ENCODE measurements at places on chromosomes 7 and 10. TPM values are rescaled to one million over a fixed set of nuclear protein-coding genes. Genes with fewer than 3 reads are reported as not detected.

- DNase-seq: no peak
Measured at GRCh38 chr7:140672382-140673062, at the start of gene ADCK2. TSS of gene ADCK2 (plus strand) at chr7:140672945. CDS start at chr7:140673331, 386 bp downstream.

Gene SAMD9
- total RNA-seq: 64.4 TPM

Gene SCIN
- 0.27 TPM for total RNA-seq

- peak; percentile 93 for DNase-seq
Measured at GRCh38 chr7:13800694-13801448, 188.6 kb downstream of the ETV1 start.

DNA sequence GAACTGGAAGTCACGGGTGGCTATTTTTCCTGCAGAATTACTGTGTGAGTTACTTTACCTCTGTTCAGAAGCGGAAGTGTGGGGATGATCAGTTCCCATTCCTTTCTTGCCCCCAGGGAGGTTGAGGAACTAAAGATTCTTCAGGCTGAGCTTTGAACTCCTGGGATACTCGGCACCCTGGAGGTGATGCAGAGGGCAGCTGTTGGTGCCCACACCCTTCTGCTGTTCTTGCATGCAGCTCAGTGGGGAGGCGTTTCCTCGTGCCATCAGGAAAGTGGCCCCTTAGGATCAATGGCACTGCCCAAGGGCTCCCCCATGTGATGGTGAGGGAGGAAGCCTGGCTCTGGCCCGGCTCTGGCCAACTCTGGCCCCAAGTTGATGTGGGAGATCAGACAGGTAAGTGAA lies 44.7 kb upstream of the MXI1 start:
- DNase-seq: no peak

GRCh38 chr10:104054430-104054829 lies 31.2 kb downstream of the COL17A1 start:
- peak; percentile 73 for DNase-seq

GRCh38 chr7:67564959-67565358 lies 568.3 kb downstream of the TYW1 start:
- DNase-seq: no peak

Gene GIMAP8
- total RNA-seq: not detected

DNA sequence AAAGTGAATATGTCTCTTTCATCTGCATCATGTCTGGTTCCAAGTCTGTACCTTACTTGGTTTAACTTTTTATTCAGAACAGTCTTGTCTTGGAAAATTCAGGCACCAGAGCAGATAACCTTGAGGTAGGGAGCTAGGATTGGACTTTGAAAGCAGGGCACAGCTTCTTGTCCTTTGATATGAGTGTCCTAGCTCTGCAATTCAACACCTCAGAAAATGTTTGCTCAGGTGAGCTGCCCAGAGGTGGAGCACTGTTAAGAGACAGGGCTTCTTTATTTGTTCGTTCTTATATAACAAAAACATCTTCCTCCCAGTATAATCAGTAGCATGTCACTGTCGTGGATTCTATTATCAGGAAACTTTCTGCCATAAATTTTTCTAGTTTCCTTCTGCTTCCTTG lies 118.3 kb downstream of the LRRC4 start:
- DNase-seq: no peak

DNA sequence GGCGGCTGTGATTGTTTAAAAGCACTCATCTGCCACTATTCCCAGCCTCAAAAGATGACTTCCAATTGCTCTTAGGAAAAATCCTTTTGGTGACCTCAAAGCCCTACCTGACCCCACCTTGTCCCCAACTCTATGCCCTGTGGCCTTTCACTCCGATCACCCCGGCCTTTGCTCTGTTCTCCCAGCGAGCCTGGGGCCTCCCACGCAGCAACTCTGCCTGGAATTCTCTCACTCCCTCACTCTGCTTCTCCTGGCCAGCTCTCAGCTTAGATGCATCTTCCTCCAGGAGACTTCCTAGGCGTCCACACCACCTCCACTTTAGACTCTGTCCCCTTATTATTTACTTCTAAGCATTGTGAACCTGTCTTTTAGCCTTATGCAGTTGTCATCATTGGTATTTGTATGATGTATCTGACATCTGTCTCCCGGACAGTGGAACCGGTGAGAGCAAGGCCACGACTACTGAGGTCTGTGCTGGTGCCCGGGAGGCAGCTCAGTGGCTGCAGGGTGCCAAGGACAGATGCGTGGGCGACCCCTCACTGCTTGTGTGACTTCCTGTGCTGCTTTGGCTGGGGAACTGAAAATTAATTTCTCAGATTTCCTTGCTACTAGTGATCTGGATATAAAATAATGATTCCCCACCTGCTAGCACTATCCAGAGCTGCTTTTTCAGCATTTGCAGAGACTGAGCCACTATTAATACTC lies 63.0 kb downstream of the PIP4K2A start:
- DNase-seq: no peak

GRCh38 chr10:75475460-75476182 lies 44.2 kb downstream of the LRMDA start:
- DNase-seq: peak; percentile 97

DNA sequence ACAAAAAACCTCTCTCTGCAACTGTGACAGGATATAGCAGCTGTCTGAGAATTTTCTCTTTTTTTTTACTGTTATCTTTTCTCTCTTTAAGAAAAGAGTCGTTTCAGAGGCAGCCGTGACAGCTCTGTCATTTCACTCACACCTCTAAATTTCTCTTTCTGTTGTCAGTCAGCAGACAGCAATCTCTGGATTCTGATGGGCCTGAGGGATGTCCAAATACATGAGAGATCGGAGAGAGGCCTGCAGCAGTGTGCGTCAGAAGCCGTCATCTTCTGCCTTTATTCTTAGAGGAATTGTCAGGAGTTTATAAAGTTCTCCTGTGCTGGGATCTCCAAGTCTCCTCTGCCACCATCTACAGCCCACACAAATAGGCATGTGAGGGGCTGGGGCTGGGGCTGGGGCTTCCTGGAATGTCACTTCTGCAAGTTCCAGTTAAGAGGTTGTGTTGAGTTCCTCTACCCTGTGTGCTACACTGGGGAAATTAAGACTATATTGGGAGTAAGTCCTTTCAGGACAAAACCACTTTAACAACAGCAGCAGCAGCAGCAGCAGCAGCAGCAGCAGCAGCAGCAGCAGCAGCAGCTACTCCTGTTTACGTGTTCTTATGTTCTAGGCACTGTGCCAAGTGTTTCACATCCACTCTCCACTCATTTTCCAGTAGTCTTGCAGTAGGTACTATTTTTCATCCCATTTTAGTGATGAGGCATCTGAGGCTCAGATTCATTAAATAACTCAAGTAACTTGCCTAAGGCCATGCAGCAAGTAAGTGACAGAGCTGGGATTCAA lies 541.3 kb downstream of the LRMDA start:
- peak; percentile 66 for DNase-seq

Gene COL17A1
- 2.6 TPM for total RNA-seq

Gene NKX6-2
- total RNA-seq: not detected

- no peak for DNase-seq
Measured at GRCh38 chr7:105261689-105262088, 127.0 kb downstream of the SRPK2 start.

DNA sequence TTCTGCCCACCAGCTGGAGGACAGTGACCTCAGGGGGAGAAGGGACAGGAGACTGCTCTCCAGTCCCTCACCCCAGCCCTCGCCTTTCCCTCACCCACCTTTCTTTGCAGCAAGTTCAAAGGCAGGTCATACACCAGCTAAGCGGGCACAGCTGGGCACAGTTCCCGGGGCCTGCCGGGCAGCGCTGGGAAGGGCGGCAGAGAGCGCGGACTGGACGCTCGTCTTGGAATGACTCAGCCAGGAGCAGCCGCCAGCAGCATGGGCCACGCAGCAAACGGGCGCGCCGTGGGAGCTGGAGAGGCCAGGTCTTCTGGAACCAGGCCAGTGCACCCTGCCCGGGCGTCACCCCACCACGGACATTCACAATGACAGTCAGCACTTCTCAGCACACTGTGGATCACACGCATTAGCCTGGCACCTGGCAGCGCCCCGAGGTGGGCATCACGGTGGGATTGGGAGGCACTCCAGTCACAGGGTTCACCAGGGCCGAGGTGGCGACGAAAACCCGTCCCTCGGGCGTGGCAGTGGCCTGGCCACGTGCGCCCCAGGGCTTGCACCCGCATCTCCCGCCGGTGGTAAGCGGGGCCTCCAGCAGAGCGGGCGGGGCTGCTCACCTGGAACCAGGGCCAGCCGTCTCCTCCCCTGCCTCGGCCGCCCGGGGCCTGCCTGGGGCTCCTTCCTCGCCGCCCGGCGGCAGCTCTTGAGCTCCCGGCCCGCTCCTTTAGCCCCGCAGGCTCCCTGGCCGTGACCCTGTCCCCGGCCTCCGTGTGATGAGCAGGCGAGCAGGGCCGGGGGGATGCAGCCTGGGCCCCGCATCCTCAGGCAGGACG lies 29.0 kb upstream of the WDFY4 start:
- DNase-seq: peak; percentile 44

Gene HIPK2
- 34.3 TPM for total RNA-seq

GRCh38 chr7:26513948-26514347 lies 222.3 kb downstream of the SNX10 start:
- no peak for DNase-seq

Gene PHKG1
- not detected for total RNA-seq

DNA sequence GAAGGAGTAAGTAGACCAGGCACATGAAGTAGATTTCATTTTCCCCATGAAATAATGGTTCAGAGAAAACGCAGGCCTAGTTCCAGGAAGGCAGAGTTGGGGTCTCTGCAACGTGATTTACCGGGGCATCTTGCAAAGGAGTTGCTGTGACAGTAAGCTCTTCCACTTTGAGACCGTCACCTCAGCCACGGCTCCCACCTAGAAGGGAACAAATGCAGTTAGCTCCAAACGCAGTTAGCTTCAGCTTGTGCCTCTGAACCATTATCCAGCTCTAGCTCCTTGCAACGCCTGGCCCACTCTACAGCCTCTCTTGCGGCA lies 7.0 kb upstream of the MYO1G start:
- DNase-seq: no peak

- no peak for DNase-seq
Measured at GRCh38 chr10:92829786-92830377, 18.4 kb upstream of the EXOC6 start.

- no peak for DNase-seq
Measured at GRCh38 chr10:75596930-75597620, 165.7 kb downstream of the LRMDA start.

Gene ANLN
- total RNA-seq: 11.4 TPM

DNA sequence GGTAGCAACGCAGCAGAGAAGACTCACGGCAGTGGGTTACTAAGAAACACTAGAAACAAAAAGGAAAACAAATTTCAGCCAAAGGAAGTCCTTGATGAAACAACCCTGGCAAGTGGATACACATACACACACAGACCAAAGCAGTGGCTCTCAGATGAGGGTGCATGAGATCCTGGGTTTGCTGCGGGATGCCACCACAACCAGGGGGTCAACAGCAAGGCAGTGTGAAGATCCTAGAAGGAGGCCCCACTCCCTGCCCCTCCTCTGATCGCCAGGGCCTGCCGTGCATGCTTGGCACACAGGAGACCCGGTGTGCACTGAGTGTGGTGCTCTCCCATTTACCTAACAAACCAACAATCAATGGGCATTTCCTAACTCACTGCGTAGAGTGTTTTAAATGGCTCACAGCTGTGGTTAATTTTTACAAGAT lies 252.3 kb upstream of the KLF14 start:
- DNase-seq: no peak

DNA sequence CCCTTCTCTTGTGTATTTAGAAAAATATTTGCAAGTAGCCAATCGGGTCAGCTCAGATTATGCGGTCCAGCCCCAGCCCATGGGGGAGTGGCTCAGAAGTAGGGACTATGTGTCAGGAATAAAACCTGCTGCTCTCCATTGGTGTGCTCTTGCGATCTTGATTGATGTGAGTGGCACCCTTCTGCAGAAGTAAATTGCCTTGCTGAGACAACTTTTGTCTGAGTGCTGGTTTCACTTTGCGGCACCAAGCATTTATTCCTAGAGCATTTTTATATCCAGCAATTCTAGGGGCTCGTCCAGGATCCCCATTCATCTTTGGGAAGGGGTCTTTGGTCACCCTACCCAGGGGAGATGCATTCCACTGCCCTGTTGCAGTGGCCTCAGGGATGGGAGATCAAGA lies 26.1 kb upstream of the FAM221A start:
- no peak for DNase-seq

Gene SFMBT2
- total RNA-seq: 3.9 TPM

Gene HILPDA
- total RNA-seq: 12.4 TPM

DNA sequence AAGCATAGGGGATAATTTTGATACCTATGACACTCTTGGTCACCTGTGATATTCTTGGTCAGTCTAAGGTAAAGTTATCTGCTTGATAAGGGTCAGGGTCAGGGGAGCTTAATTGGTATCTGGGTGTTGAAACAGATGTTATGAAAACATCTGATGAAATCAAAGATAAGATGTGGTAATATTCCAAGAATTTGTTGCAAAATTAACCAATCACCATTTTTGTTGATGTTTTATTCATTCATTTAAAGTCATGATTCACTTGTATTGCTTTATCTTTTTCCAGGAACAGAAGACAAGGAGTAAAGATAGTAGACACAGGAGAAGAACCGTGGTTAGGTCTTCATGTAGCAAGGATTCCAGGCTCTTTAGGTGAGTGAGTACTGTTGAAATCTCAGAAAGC lies 103.1 kb downstream of the SEMA3C start:
- no peak for DNase-seq

DNA sequence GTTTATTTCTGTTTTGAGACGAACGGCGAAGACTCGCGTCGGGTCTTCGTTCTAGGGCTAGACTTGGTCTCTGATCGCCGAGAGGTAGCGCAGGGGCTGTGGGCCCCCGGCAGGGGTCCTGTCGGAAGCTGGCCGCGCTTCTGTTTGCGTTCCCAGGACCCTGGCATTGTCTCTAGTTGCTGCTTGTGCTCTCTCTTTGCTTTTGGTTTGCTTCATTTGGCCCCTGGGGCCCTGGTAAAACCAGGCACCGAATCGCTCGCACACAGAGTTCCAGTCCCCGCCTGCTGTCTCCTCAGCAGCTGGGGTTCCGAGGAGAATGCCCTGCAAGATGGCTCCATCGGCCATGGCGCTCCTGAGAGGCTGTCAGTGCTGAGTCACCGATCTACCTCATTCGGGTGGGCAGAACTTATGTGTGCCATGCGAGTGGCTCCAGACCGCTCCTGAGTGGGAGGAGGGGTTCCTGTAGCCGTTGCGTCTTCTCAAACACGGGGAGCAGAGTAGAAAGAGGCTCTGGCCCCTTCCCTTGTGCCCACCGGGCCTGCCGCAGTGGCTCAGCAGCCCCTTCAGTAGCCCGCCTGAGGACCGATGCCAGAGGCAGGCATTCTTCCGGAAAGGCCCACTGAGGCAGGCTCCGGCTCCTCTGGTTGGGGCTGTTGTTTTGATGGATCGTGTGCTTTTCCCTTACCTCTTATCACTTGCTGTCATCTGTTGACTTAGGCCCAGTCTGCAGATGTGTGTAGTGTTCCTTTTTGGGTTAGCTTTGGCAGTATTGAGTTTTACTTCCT lies 826 bp downstream of the CHPF2 start:
- DNase-seq: peak; percentile 79

- DNase-seq: no peak
Measured at GRCh38 chr7:44384586-44385433, 59.4 kb upstream of the CAMK2B start.
